NCI-H1105 treated with DMSO at 0.1 percent for 48 hours (cell line): ENCODE measurements at places on chromosomes 4 and X.
A peak's percentile ranks its signal among the peaks of the same experiment; 100 is the strongest.

- DNase-seq, result no peak
These were observed 40.8 kb downstream of the CLNK start for GRCh38 chr4:10643600-10644425.

- no peak for DNase-seq
These were observed 34.4 kb upstream of the ARHGEF6 start for GRCh38 chrX:136814847-136815750.

- no peak for DNase-seq
These were observed 4.5 kb upstream of the CBR4 start for GRCh38 chr4:169014586-169014985.

DNA sequence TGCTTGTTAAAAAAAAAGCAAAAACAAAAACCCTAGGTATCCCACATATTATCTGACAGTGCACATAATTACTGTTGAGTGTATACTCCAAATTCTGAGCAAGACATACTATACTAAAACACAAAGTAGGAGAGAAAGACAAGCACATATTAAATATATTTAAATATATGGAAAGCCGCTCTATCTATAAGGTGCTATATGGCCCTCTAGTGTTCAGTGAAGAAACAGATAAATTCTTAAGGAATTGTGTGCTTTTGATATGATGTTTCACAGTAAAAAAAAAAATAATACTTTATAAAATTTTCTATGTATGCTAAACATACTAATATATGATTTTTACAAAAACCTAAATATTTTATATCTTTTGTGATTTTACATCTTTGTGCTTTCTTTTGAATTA lies 137.8 kb downstream of the FBXW7 start:
- peak; percentile 7 for DNase-seq

DNA sequence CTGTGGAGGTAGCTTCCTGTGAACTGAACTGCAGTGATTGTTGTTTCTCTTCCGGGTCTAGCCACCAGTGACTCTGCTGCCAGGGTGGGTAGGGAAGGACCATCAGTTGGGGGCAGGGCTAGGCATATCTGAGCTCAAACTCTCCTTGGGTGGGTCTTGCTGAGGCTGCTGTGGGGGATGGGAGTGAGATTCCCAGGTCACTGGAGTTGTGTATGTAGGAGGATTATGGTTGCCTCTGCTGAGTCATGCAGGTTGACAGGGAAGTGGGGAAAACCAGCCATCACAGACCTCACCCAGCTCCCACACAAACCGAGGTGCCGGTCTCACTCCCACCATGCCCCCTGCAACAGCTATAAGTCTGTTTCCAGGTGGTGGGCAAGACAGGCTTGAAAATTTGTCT lies 1937.8 kb downstream of the PCDH7 start:
- no peak for DNase-seq

GRCh38 chr4:137065311-137065710 lies 467.0 kb downstream of the PCDH18 start:
- DNase-seq, result no peak

DNA sequence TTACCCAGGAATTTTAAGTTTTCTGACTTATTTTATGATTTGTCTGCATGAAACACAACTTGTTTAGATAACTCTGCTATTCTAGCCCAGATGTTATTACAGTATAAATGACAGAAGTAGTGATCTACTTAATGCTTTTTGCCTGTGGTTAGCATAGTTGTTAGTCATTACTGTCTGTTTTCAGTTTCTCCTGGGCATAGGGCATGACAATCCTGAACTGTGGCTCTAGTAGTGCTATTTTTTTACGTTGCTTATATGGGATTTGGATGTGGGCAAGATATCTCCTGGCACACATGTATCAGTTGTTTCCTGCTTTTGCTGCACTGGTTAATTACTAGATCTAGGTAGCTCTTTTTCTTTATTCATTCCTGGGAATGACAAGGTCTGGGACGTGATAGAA lies 1005.8 kb downstream of the PCDH18 start:
- no peak for DNase-seq
